Activated CD4-positive, CD25-positive, alpha-beta regulatory T cell (primary cell): ENCODE measurements at places on chromosomes 2 and 18.

- no peak for DNase-seq
These were observed 542.8 kb upstream of the ID2 start for GRCh38 chr2:8138923-8139667.

DNA sequence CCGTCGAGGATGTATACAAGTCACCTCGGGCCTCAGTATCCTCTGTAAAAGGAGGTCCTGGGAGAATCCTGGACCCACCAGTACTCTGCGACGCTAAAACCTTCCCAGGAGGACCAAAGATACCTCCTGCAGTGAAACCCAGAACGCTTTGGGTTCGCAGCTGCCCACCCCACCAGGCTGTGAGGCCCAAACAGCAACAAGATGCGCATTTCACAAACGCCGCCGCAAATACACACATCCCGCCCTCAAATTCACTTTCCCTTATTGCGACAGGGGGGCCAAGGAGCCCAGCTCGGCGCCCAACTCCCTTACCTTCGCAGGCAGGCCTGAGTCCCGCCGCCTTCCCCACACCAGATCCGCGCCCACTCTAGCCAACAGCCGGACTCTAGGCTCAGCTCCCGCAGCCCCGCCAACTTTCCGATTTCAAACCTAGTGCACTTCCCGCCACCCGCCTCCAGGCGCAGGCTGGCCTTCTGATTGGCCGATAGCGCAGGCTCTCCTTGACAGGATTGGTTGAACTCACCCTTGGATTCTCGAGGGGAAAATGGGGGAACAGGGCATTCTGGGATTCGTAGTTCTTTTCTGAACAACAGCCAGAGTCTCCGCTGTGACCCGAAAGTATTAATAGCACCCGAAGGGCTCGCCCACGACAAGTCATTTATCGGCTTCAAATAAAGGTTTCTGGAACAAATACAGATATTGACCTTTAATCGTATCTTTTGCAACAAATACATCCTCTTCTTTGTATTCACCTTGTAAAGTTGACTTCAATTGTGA is at the start of gene SPC25:
Gene SPC25 (minus strand): TSS at position 425 of the 777 bp plus-strand sequence. CDS start 911 bp downstream, outside the sequence.
- DNase-seq: peak; percentile 66

DNA sequence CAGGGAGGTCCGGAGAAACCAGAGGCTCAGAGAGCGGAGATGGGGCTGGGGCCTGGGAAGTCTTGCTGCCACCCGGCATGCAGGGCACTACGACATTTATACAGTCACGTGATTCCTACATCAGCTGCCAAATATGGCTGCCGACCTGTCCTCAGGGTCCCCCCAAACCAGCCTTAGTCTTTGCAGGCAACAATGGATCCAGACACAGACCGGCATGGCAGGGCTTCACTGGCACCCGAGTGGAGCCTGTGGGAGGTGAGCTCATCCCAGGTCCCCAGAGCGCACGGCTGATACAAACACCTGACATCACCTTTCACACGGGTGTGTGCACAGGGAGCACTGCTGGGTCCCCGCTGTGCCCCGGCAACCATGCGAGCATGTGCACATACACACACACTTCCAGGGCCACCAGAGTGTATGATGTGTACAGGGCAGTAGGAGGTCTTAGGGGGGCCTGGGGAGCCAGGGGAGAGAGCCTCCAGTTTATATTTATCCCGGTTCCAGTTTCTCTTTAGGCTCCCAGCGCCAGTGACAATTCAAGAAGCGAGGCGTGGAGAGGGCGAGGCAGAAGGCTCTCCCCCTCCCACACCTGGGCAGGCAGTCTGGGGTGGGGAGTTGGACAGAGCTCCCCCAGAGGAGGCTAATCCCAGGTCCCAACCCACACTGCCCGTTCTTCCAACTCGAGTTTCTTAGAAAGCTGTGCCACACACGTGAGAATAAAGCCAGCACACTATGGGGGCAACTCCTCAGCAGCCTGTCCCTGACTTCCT is 2.7 kb downstream of the SEMA4C start:
- no peak for DNase-seq

GRCh38 chr18:44198612-44199284 is 481.9 kb upstream of the SETBP1 start:
- DNase-seq: no peak

DNA sequence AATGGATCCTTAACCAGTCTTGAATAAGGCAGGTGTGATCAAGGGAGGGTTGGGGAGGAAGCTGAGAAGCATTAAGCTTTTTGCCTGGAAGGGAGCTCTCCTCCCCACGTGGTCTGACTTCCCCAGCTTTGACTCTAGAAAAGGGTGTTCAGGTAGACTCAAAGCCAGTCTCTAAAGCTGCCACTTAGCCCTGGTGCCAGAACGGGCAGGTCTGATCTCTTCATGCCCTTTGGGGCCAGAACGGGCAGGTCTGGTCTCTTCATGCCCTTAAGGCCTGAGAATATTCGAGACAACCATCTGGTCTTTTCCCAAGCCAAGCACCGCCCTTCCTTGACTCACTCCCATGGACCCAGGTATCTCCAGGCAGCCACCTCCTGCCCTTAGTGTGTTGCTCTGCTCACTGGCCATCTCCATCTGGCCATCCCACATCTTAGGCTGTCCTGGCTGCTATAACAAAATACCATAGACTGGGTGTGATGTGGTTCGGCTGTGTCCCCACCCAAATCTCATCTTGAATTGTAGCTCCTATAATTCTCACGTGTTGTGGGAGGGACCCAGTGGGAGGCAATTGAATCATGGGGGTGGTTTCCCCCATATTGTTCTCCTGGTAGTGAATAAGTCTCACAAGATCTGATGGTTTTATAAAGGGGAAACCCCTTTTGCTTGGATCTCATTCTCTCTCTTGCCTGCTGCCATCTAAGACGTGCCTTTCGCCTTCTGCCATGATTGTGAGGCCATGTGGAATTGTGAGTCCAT is 59.4 kb downstream of the SNORC start:
- no peak for DNase-seq

DNA sequence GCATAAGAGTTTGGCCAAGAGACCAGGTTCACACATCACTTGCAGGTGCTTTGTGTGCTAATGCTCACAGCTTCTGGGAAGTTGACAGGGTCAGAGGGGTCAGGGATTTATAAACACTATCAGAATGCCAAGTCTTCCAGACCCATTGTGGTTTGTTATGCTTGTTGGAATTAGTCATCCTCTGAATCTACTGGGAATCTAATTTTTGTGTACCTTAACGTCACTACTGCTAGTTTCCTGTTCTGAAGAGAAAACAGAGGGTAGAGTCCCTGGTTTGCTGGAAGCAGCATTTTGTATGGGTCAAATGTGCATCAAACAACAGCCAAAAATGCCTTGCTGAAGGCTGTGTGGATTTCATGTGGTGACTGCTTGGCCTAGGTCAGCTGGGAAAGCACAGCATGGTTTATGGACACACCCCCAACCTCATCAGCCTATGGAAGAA is 33.3 kb downstream of the ANTXR1 start:
- DNase-seq: no peak
